Stimulated activated naive CD4-positive, alpha-beta T cell (primary cell): ENCODE measurements at places on chromosomes 2 and 18.

DNA sequence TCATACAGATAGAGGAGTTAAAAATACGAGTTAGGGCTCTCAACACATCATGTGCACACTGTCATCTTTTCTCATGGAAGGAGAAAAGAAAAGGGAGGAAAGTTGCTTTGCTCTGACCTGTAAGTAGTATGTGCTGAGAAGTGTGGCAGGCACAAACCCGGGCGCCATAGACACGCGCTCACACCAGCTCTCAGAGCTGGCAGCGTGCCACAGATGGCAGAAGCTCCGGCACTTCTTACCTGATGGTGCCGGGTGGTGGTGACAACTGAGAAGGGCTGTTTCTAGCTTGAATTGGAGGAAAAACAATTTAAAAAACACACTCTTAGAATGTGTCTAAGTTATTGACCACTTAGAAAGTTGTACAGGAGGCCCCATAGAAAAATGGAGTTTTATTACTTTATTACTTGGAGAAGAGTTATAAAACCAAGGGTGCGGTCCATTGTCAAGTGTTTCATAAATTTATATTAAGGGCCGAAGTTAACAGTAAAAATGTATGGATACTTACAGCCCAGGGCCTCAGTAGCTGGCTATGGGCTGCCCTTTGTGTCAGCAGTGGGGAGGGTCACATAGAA, 92.2 kb downstream of the DPP4 start:
- no peak for DNase-seq

- DNase-seq: no peak
Measured at GRCh38 chr2:174788291-174788929, 24.1 kb upstream of the CHRNA1 start.

DNA sequence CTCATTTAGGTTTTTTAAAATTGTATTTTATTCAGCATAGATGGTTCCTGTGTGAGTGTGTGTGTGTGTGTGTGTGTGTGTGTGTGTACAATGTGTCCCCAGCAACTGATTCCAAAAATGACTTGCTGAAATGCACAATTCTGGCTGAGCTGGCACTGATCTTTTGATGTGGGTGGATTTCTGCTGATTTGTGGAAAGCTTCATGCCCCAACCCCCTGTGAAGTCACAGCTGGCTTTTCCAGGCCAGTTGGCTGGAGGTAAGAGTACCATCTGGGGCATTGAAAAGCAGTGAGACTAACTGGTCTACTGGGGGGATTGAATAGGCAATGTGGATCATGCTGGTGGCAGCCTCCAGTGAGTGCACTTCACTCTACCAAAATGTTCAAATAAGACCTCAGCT, 187.2 kb downstream of the LRRTM1 start:
- no peak for DNase-seq

DNA sequence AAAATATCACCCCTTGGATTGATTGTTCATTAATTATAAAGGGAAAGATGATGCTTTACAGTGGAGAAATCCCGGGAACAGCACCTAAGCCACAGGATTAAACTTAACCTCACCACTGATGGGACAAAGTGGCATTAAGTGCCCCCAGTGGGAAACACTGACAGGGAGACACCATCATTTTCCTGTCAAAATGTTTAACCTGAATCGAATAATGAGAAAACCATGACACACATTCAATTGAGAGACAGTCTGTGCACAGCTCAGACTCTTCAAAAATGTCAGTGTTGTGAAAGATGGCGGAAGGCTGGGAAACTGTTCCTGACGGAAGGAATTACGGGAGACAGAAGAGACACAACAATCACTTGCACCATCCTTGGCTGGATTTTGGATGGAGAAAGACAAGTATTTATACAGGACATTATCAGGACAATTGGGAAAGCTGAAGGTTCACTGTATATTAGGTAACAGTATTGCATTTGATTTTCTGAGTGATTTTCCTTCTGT, 111.8 kb upstream of the ASB18 start:
- DNase-seq: no peak
